ENCODE measurements at places on chromosomes 4 and X.
A peak's percentile ranks its signal among the peaks of the same experiment; 100 is the strongest.

GRCh38 chr4:169208090-169208455, 62.7 kb downstream of the SH3RF1 start:
- no peak for DNase-seq

- no peak for DNase-seq
Measured at GRCh38 chr4:172141025-172141424, 327.8 kb downstream of the GALNTL6 start.

DNA sequence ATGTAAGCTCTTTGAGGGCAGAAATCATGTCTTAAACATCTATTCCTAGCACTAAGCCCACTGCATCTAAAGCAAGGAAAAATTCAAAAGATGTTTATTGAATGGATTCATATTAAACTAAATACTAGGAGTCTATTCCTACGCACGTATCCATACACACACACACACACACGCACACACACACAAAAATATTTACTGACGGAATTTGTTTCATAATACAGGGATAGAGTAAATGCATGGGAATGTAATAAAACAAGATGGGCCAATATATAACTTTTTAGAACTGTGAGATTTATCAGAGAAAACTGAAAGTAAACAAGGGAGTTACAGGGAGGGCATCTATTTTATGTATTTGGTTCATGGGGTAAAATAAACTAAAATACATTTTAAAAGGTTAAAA, 57.6 kb downstream of the WDFY3 start:
- no peak for DNase-seq

DNA sequence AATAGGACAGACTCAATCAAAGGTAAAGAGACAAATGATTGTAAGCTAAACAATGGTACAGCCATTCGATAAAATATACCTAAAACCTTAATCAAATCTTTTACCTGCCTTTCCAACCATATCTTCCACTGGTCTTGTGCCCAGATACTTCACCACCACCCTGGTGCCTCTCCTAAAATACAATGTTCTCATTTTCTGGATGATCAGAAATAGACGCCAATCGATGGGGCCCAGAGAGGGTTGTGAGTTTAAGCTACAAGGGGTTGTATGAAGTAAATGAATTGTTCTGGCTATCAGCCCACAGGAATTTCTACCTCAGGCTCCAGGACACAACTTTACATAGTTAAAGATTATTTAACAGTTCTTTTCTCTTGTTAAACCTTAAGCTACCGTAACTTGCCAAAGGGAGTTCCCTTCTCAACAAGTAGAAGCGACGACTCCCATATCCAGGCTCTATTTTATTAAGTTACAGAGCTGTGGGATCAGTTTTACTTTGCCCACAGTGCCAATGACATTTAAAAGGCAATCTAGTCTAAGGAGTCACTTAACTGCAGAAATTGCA, 99.1 kb downstream of the CHRNA9 start:
- DNase-seq = no peak

GRCh38 chr4:81914623-81915022, 442.9 kb upstream of the RASGEF1B start:
- no peak for DNase-seq

DNA sequence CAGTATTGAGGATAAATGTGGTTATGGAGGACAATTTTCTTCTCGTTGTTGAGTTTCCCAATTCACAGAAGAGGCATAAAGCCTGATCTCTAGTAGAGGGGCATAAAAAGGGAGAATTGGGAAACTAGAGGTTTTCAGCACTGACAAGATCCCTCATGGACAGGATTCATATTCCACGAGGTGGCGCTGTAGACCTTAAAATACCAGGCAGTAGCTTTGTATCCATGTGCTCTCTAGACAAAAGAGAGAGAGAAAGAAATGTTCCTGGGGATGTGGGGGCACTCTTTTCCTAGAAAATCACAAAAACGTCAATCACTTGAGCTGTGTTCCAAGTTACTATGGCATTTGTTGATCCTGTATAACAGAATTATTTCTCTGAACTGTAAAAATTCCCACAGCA, 128.3 kb downstream of the MAGEE1 start:
- peak; percentile 14 for DNase-seq

DNA sequence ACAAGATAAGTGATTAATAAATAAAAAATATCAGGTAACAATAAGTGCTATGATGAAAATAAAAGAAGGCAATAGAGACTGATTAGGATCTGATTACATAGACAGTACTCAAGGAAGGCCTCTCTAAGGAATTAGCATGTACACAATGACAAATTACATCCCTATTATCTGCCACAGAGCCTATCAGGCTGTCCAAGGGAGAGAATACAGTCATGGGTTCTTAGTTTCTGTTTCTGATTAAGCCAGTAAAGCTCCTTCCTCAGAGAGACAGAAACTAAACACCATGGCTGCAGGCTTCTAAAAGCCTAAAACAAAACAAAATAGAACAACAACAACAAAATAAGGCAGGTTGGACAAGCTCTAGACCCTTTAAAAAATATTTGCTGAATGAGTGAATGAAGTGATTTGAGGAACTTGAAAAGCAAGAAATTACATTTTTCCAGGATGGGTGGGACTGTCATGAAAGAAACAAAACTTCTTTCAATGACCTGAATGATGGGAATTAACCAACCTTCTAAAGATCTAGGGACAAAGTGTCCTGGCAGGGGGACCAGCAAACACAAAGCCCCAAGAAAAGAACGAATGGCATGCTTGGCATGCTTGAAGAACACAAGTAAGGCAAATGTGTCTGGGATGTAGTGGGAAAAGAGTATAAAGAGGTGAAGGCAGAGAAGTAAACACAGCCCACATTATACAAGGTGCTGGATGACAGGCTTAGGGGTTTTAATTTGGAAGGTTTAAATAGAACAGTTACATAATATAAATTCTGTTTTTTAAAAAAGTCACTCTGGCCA, 44.1 kb downstream of the NAA11 start:
- no peak for DNase-seq

- peak; percentile 35 for DNase-seq
Measured at GRCh38 chr4:181821039-181822004, 421.9 kb upstream of the TENM3 start.

- DNase-seq = peak; percentile 35
Measured at GRCh38 chr4:88137112-88137511, 21.3 kb downstream of the ABCG2 start.

- DNase-seq = no peak
Measured at GRCh38 chr4:114100288-114101031, 121.0 kb upstream of the ARSJ start.

DNA sequence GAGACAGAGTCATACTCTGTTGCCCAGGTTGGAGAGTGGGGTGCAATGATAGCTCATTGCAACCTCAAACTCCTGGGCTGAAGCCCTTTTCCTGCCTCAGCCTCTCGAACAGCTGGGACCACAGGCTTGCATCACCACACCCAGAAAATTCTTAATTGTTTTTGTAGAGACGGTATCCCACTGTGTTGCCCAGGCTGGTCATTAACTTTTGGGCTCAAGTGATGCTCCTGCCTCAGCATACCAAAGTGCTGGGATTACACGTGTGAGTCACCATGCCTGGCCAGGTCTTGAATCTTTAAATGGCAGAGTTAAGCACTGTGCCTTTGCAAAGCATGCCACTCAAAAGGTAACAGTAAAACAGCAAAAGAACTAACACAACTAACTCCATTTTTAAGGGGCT, 28.6 kb upstream of the BBS12 start:
- DNase-seq = peak; percentile 14

DNA sequence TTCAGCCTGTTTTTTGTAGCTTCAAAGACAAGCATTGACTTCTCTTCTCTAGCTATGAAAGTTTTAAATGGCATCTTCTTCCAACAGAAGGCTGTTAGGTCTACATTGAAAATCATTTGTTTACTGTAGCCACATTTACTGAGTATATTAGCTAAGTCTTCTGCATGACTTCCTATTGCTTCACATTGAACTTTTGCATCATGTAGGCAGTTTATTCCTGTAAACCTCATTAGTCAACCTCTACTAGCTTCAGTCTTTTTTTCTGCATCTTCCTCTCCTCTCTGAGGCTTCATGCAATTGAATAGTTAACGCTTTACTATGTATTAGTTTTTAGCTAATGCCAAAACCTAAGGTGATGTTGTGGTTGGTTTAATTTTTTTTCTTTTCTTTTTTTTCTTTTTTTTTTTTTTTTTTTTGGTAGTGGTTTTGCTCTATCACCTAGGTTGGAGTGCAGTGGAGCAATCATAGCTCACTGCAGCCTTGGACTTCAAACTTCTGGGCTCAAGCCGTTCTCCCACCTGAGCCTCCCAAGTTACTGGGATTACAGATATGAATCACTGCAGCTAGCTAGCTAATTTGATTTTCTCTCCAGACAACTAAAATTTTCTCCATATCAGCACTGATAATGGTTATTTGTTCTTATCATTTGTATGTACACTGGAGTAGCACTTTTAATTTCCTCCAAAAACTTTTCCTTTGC, 3.4 kb downstream of the UGT2A3 start:
- no peak for DNase-seq

- no peak for DNase-seq
Measured at GRCh38 chrX:13511944-13512330, 57.5 kb upstream of the EGFL6 start.

GRCh38 chrX:11137543-11138139, 26.5 kb downstream of the HCCS start:
- DNase-seq = peak; percentile 14

- no peak for DNase-seq
Measured at GRCh38 chr4:8069102-8069752, 89.4 kb downstream of the ABLIM2 start.

DNA sequence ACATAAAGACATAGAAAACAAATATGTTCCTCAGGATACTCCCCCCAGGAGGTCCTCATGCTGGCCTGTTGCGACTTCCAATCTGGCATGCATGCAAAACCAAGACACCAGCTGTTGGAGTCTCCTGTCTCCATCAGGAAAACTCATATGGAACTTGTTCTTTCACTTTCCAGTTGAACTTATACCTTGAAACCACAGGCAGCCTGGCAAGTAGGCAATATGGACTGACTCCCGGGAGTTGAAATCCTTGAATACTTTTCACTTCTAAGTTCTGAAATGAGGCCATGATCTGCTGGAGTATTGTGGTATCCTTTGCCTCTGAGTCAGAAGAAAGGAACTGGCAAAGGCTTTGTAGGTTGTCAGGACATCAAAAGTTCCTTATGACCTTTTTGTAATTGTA, 444.2 kb downstream of the IDS start:
- peak; percentile 36 for DNase-seq

- DNase-seq = peak; percentile 63
Measured at GRCh38 chr4:15914291-15914690, 24.2 kb downstream of the FGFBP1 start.

DNA sequence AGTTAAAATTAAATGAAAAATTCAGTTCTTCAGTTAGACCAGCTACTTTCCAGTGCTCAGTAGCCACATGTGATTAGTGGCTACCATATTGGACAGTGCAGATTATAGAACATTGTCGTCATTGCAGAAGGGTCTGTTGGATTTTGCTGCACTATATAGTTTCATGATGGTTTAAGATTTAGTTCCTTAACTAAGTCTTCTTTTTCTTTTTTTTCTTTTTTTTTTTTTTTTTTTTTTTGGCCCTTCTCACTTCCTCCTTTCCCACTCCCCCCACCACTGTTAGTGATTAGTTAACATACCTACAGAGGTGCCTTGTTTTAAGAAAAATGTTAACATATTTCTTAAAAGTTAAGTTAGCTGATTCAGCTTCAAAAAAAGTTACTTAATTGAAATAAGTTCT, 9.0 kb downstream of the RAB9A start:
- DNase-seq = no peak

DNA sequence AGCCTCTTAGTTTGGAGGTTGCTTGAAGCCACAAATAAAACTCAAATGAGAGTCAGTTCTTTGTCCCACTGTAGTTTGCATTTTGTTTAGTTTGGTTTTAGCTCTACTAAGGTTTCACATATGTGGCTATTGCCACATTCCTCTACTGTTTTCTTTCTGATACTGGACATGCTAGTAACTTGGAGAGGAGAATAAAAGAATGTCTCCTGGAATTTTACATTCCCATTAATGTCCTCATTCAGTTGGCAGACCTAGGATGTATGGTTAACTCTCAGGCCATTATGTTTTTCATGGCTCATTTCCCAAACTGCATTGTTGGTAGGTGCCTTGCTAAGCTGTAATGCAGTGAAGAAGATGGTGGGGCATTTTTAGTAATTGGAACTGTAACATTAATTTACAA, 29.9 kb downstream of the UPRT start:
- peak; percentile 8 for DNase-seq

- DNase-seq = peak; percentile 60
Measured at GRCh38 chr4:168440442-168441264, 39.6 kb downstream of the DDX60L start.

GRCh38 chr4:86296865-86297264, 63.0 kb downstream of the MAPK10 start:
- DNase-seq = no peak

GRCh38 chrX:42714981-42715700, 62.8 kb downstream of the PPP1R2C start:
- peak; percentile 13 for DNase-seq

DNA sequence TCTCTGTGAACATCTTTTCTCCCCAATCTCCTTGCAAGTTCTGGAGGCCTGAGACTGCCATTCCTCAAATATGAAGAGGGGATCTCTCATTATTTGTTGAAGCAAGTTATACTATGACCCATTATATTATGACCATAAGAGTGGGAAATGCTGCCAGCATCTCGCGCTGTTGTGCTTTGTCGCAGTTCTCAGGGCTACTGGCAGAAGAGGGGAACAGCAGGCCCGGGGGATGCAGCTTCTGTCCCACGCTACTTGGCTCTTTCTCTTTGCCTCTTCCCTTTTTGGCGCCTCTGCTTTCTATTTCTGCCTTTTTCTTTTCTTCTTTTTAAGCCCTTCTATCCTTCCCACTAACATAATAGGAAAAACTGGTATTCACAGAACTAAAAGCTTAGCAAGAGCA, 64.2 kb downstream of the GEMIN8 start:
- DNase-seq = no peak

DNA sequence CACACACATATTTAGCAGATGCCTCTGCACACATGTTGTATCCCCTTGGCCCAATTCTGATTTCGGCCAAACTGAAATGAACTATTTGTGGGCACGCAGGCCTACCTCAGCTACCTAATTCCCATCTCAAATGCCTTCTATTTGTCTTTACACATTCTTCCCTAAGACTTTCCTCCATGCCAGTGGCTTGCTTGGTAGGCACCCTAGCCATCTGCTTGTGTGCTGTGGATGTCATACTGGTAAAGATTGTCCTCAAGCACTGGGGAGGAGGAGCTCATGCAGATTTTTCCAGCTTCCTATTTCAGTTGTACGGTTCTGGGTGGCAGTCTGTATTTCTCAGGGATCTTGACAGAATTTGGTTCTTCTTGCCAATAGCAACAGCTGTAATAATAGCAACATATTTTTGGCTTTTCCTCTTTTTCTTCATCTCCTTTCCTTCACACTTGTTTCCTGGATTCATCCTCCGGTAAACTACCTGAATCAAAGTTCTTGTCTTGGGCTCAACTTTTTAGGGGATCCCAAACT, 514.3 kb downstream of the ADGRL3 start:
- DNase-seq = no peak

- DNase-seq = no peak
Measured at GRCh38 chrX:32937043-32937442, 274.3 kb downstream of the DMD start.

GRCh38 chr4:22502895-22503814, 12.7 kb downstream of the ADGRA3 start:
- DNase-seq = peak; percentile 33

All from A172 (cell line).